ENCODE measurements at places on chromosomes 6 and 20.

DNA sequence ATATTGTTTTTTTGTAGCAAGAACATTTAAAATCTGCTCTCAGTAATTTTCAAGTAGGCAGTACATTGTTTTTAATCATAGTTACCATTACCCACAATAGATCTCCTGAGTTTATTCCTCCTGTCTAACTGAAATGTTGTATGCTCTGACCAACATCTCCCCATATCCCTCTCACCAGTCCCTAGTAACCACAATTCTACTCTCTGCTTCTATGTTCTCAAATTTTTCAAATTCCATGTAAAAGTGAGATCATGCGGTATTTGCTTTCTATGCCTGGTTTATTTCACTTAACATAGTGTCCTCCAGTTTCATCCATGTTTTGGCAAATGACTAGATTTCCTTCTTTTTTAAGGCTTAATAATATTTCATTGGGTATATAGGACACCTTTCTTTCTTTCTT lies 300.5 kb downstream of the KCNQ5 start:
- DNase-seq, result no peak

DNA sequence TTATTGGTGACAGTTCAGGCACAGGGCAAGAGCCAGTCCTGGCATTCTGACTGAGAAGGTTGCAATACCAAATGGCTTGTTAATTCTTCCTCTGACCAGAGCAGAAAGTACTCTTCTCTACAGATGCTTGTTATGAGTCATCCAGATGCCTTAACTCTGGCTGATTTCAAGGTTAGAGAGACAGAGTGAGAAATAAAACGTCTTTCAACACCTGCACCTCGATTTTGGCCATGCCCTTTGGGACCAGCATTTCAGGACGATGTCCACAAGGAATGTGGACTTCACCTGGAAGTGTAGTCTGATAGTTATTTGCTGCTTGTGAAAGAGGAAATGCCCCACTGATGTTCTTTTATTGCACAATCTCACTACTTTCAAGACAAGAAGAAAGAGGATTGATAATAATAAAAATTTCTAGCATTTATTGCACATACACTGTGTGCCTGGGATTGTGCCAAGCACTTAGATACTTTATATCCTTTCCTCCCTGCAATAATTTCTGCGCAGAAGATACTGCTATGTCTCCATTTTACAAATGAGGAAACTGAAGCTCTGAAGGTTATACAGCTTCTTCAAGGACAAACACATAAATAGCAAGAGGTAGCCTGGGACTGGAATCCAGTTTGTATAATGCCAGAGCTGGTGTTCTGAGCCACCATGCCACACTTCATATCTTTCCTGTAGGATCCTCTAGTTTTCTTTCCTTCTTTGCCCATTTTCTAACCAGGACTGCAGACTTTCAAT lies 33.5 kb upstream of the MCM3 start:
- DNase-seq, result no peak

DNA sequence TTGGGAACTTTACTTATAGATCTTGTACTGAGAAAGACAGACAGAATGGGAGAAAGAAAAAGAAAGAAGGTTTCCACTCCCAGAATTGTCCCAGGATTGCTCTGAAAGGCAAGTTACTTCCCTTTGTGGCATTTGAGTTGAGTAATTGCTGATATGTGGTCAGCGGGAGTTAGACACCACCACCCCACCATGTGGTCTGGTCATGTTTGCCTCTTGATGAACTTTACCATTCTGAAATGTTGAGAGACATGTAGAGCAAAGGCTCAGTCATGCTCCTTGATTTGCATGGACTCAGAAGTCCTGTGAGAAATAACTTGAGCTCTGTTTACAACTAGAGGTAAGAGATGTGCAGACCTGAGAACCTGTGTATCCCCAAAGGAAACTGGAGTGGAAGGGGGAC lies 17.1 kb downstream of the TCF21 start:
- no peak for DNase-seq

GRCh38 chr6:144675231-144675861 lies 390.2 kb downstream of the UTRN start:
- DNase-seq, result no peak

- DNase-seq, result no peak
Observed at GRCh38 chr6:84733889-84734288, 30.5 kb downstream of the TBX18 start.

DNA sequence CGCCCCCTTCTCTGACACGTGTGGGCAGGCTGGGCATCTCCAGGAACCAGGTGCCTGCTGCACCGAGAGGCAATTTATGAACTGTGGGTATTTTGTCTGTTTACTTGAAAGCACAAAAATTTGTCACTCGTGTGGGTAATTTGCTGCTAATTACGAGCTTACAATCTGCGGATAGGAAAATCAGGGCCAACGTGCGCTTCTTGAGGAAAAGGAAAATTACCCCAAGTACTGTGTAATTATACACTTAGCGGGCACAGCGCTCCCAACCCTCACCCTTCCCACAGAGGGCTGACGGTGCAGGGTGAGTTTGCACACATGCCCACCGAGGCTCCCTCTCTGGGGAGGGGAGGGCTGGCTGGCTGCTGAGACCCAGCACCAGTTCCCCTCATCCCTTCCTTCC lies 25.3 kb upstream of the MDGA1 start:
- DNase-seq, result no peak

- DNase-seq, result no peak
Observed at GRCh38 chr20:24790746-24791283, 158.3 kb upstream of the CST7 start.

- DNase-seq, result no peak
Observed at GRCh38 chr6:72948153-72948552, 277.1 kb downstream of the KHDC1L start.

DNA sequence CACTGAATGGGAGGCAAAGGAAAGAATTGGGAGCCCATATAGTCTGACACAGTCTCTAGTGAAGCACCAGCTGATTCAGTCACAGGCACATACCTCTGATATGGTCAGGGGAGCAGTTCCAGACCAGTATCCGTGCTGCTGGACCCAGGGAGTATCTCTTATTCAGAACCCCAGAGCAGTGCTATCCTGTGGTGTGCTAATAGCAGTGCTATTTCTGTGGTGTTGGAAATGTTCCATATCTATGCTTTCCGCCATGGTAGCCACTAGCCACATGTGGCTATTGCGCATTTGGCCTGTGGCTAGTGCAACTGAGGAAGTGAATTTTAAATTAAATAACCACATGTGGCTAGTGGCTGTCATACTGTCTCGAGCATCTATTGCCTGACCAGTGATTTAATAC lies 11.0 kb downstream of the SCUBE3 start:
- DNase-seq, result no peak

DNA sequence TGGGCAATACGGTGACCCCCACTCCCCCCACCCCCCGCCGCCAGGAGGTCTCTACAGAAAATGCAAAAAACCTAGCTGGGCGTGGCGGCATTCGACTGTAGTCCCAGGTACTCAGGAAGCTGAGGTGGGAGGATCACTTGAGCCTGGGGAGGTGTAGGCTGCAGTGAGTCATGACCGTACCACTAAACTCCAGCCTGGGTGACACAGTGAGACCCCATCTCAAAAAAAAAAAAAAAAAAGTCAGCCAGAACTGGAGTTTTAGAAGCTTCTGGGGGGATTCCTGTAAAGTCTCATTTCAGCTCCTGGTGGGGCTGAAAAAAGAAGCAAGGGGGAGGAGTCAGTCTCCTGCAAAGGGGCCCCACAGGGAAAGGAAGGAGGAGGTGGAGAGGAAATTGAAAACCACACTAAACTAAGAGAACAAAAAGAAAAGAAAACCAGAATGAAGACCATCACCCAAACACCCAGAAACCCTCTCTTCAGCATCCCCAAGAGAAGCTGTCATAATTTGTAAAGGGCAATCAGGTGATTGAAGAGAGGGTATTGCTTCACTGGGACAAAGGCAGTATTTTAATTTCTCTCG lies 50.4 kb downstream of the NOL4L start:
- DNase-seq, result no peak

DNA sequence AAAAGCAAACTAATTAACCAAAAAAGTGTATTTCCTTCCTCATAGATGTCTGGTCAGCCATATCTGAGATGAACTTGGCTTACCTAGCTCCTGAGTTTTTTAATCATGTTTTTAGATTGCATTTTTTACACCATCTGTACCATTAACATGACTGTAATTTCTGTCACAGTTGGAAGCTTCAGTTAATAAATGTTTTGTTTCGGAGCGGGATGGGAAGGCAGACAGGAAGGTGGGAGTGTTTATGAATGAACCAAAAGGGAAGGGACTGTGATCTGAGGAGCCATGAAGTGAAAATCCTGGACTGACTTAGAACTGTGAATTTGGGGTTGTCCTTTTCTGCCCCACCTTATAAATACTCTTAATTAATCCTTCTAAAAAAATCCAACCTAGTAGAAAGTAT lies 445.6 kb upstream of the SOX4 start:
- DNase-seq, result no peak

DNA sequence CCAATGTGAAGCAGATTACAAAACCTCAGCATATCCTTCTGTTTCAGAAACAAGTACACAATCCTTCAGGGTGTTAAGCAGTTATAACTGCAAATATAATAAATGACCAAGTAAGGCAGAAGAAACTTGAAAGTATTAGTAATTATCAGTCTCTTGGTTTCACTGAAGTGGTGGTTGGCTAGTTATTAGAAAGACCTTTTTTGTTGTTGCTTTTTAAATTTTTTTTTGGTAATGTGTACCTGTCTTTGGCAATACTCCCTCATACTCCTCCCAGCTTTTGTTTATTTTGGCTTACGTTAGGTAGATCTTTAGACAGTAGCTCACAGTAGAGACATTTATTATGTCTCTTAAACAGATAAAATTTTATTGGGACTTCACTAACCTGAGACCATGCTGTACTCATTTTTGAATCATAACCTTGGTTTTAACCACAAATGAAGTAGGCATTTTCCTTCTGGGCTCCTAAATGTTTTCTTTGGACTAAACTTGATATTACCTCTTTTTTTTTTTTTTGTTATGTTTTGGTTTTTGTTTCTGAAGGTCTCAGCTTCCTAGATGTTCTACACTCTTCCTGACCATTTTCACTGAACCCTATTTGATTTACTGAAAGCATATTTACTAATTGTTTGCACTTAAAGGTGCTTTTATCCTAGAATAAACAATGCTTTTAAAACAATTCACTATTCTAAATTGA lies 6.4 kb downstream of the CD2AP start:
- DNase-seq, result no peak

DNA sequence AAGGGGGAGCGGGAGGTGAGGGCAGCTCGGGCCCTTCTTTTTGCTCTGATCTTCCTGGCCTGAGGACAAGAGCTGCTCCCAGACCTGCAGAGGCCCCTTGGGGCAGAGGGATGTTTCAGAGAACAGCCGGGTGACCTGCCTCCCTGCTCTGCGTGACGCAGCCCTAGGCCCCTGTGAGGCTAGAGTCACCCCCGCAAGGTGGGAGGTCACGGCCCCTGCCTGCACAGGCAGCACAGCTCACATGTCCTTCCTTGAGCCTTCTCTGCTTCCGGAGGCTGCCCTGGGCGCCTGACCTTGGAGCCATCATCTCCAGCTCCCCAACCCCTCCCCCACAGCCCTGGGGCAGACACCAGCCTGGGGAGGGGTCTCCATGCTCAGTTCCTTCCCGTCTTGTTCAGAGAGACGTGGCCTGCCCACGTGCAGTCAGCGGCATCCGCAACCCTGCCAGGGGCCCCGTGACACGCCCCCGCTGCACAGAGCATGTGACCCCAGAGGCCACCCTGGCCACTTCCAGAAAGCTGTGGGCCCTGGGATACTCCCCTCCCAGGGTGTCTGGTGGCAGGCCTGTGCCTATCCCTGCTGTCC lies at the start of gene BIRC7:
Gene BIRC7 (plus strand): TSS at position 507 of the 585 bp plus-strand sequence. CDS start 192 bp downstream, outside the sequence.
- no peak for DNase-seq

Measured in CMK (cell line).